Heart right ventricle (tissue), 16 donors: ENCODE measurements at places on chromosomes 12 and 14. TPM values are rescaled to one million over a fixed set of nuclear protein-coding genes. Genes with fewer than 3 reads are reported as not detected.

DNA sequence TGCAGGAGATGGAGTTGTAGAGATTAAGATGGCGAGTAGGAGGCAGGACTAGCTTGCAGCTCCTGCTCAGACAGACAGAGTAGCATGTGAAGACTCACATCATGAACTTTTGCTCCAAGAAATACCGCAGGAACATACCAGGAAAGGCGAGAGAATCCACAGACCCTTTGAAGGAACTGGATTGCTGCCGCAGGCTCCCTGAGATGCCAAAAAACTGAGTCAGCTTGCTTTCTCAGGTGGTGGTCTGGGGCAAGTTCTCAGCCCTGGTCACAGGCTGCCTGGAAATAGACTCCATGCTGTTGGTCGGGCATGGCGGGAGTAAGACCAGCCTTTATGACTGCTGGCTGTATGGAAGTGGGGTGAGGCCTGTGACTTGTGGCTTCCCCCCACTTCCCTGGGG is 163.6 kb upstream of the NAV3 start:
- DNase-seq = no peak

DNA sequence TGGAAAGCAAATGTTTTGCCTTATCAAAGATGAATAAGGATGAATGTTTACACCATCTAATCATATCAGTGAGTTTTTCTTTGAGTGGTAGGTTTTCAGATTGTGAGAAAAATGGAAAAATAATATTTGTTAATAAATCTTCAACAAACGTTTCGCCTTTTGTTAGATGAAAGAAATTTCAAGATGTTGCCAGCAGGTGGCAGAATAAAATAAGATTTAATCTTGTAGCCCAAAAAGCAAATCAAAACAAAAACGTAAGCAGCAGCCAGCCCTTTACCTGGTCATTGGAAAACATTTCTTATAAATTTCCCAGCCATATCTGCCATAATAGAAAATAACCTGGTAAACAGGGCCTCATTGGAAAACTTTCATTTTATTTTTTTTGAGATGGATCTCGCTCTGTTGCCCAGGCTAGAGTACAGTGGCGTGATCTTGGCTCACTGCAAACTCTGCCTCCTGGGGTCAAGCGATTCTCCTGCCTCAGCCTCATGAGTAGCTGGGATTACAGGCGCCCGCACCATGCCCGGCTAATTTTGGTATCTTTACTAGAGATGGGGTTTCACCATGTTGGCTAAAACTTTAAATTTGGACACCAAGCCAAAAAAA is 15.4 kb upstream of the TMEM120B start:
- peak; percentile 54 for DNase-seq

DNA sequence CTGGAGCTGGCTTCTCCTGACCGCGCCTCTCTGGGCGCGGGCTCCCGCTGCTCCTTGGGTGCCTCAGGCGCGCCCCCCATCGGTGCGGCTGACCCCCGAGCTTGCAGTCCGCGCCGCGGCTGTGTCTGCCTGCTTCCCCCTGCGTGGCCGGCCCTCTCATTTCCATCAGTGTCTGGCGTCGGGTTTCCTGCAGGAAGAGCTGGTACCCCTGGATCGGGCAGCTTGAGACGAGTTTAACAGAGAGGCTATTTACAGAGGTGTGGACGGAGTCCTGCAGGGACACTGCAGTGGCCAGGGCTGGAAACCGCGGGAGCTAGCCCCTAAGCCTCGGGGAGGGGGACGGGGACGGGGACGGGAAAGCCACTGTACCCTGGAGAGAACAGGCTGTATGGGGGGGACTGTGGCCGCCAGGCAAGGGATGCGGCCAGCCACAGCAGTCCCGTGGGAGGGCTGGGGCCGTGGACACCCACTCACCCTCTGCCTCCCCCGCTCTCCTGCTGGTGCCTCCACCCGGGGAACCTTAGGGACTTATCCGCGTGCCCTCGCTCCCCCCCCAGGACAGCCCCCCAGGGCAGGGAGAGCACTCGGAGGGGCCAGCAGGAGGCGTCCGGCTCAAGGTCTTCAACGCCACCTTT is 3.7 kb upstream of the CACNA2D4 start:
- DNase-seq = no peak

DNA sequence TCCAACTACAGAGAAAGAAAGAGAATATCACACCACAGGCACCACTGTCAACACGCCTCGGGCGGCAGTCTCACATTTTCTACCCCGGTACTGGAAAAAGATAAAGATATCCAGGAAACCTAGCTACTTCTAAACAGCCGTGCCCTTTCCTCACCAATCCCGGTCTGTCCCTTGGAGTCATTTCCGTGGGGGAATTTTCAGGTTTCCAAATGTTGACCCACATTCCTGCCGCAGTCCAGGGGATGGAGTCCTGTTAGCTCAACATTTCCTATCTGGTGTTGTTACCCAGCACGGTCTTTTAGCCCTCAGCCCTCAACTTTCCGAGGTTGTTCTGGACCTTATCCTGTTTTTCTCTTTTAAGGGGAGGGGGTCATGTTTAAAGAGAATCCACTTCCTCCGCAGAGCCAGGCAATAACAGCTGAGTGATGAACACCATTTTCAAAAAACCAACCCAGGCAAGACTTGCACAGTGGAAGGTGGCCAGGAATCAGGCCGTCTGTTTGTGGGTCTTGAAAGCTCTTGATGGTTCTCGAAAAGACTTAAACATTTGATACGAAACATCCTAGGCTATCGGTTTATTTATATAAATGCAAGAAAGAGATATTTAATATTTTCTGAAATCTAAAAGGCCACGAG is 4.6 kb downstream of the SSH1 start:
- DNase-seq = peak; percentile 42

GRCh38 chr14:76641541-76641940 is 119.7 kb upstream of the VASH1 start:
- DNase-seq = no peak

The CLEC4D gene
- not detected for polyA plus RNA-seq

GRCh38 chr12:28316049-28316448 is 125.8 kb downstream of the CCDC91 start:
- no peak for DNase-seq

- no peak for DNase-seq
Observed at GRCh38 chr12:131449027-131449426, 261.9 kb upstream of the SFSWAP start.

The PPP1R1A gene
- polyA plus RNA-seq = 46.6 TPM

GRCh38 chr12:1922985-1923384 is 4.5 kb upstream of the CACNA2D4 start:
- no peak for DNase-seq

DNA sequence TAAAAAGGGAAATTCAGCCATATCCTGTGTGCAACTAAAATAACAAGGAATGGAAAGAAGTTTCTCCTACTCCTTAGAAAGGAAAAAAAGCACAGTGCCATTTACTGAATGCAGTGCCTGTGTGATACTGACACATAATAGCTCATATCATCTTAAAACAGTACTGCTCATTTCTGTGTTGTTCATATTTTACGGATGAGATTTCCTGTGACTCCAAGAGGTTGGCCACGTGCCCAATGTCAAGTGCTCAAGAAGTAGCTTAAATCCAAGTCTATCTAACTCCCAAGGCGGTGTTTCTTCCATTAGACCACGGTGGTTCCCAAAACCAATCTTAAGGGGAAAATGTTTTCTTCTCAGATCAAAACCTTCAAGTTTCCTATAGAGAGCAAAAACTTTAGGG is 20.0 kb downstream of the MAP3K9 start:
- DNase-seq = no peak

DNA sequence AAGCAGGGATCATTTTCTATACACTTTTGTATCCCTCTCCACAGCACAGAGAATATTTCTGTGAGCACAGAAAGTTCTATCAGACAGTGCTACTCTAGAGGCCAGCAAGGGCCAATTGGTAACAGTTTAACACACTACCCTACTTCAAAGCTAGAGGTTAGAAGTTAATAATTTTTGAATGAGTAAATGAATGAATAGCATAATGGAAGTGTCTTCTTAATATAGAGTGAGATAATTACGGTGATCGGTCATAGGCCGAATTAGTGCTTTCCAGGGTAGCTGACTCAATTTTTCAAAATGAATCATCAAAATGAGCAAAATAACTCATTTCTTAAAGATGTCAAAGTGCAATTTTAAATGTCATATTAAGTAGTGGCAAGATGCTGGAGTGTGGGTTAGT is 67.0 kb upstream of the CCDC198 start:
- no peak for DNase-seq

The C12orf54 gene
- not detected for polyA plus RNA-seq

DNA sequence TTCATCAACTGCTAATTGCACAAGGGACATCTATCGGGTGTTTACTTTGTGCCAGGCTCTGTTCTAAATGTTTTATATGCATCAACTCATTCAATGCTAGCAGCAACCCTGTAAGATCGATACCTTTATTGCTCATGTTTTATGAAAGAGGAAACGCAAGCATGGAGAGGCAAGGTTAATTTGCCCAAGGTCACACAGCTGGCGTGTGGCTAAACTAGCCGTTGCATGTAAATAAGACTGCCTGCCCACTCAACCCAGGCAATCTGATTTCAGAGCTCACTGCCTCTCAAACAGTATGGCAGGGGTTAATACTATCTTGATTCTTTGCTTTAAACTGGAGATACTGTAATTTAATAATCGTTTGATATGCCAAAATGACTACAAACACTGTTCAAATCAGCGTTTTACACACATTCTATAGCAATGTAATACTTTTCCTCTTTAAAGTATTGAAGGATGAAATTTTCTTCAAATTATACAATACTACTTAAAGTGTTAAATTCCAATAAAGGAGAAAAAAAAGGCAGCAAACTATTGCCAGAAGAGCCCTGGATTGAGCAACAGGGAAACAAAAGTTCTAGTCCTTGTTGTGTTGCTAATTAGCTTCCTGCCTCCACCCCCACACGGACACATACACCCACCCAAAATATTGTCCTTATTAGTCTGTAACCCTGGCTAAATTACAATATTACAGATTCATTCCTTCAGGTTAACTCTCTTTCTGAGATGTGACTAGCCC is 39.1 kb upstream of the DHRS7 start:
- no peak for DNase-seq

The C12orf60 gene
- polyA plus RNA-seq = 5.5 TPM

- DNase-seq = no peak
Observed at GRCh38 chr12:131430158-131430742, 280.6 kb upstream of the SFSWAP start.

DNA sequence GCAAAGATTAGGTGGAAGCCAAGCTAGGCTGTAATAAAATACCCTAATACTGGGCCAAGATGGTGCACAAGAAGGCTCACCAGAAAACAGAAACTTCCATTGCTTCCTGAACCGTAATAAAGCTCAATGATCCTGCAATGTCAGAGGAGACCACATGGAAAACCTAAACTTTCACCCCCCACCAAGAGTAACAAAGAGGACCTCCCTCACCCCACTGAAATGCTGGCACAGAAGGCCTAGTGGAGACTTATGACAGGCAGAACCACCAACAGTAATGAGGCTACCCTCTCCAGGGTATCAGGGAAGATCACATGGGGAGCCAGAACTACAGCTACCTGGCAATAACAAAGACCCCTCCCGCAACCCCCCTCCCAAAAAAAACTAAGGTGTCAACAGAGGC is 43.1 kb downstream of the CEP83 start:
- no peak for DNase-seq

DNA sequence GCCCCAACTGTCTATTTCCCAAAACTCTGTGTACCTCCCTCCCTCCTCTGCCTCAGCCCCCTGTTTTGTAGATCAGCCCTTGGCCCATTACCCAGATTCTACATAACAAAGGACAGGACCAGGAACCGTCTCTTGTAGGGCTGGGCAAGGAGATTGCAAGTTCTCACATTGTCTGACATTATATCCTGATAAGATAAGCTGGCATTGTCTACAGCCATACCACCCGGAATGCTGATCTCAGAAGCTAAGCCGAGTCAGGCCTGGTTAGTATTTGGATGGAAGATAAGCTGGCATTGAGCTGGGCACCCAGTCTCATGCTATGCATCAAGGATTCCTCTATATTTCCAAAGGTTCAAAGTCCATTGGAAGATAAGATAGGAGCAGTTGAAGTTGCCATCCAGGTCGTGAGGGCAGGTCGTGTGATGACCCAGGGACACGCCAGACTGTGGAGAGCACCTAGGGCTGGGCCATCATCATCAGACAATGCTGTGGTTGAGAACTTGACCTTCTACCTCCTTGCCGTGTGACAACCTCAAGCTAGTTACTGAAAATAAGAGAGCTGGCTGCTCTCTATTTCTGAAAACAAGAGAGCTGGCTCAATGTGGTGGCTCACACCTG is 29.5 kb downstream of the PHETA1 start:
- no peak for DNase-seq

The PTHLH gene
- polyA plus RNA-seq = 0.59 TPM

- no peak for DNase-seq
Observed at GRCh38 chr12:68648179-68648578, 37.5 kb downstream of the RAP1B start.

The RNASE7 gene
- polyA plus RNA-seq = 0.03 TPM

- no peak for DNase-seq
Observed at GRCh38 chr14:67977434-67978034, 158.0 kb downstream of the RAD51B start.

DNA sequence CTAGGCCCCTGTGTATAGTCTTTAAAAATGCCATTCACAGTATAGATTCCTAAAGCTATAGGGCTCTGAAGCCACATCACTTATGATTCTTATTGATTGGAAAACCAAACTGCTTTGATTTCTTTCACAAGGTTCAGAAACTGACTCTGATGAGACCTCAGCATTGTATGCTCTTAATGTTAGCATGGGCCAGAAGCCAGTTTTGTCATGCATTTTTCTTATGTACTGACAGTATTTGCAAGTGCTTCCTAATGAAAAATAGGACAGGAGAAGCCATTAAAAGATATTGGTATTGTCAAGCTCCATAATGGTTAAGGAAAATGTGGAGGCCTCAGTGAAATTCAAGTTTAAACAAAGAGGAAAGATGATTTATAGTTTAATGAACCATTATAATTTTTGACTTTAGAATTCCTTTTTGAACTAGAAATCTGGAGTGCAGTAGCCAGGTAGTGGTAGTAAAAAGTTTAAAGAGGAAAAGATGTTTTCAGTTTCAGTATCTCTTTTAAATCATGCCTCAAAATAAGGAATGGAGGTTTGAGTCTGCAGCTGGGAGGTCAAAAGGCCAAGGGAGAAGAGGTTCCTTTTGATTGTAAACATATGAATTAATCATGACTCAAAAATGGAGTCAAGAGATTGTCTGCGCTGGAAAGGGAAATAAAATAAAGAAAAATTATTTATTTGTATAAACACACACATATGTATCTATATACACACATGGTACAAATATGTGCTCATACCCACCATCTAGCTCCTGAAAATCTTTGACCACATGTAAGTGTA is 388.1 kb upstream of the PRICKLE1 start:
- no peak for DNase-seq

The AMDHD1 gene
- polyA plus RNA-seq = 0.88 TPM

DNA sequence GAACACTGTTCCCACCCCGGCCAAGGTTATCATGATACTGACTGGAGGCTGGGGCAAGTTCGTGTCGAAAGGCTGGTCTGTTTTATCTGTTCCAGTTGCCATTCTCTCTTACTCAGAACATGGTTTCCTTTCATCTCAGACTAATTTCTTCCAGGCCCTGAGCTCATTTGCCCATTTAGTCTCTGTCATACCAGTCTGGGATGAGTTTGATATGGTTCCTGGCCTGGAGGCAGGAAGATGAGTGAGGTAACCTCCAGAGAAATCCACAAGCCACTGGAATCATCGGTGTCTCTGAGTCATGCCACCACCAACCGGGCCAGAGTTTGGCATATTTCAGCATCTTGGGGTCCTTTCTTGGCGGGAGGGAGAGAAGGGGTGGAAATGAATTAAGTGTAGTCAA is 114.7 kb downstream of the NTF3 start:
- no peak for DNase-seq

The OASL gene
- 0.70 TPM for polyA plus RNA-seq
